ENCODE measurements at places on chromosomes 3 and 15. TPM values are rescaled to one million over a fixed set of nuclear protein-coding genes. Genes with fewer than 3 reads are reported as not detected.

PATL2 gene
- total RNA-seq = 1.5 TPM

UBAP1L gene
- 1.8 TPM for total RNA-seq

CSPG4 gene
- total RNA-seq = 0.58 TPM

NDN gene
- not detected for total RNA-seq

GPR176 gene
- 48.8 TPM for total RNA-seq

CADPS gene
- total RNA-seq = 87.2 TPM

CAPN3 gene
- 2.1 TPM for total RNA-seq

LMAN1L gene
- total RNA-seq = 0.89 TPM

ACOX2 gene
- 8.8 TPM for total RNA-seq

Data from motor neuron (in vitro differentiated cells).